Pulmonary artery endothelial cell (primary cell): ENCODE measurements at places on chromosomes 1 and 21. TPM values are rescaled to one million over a fixed set of nuclear protein-coding genes. Genes with fewer than 3 reads are reported as not detected.

The GJA8 gene
- not detected in 2 replicates for total RNA-seq

The SPATA46 gene
- not detected in 2 replicates for total RNA-seq

The C1QC gene
- total RNA-seq: not detected in 2 replicates

The TNFRSF14 gene
- total RNA-seq: 25.5 and 41.0 TPM in 2 replicates

GRCh38 chr21:44999428-44999971, 59.7 kb downstream of the SLX9 start:
- no peak for DNase-seq

GRCh38 chr1:161096015-161096414, 2.1 kb upstream of the KLHDC9 start:
- DNase-seq: no peak

GRCh38 chr1:203465948-203466347, 9.7 kb upstream of the PRELP start:
- DNase-seq: no peak

GRCh38 chr21:33753886-33754285, 111.6 kb downstream of the ITSN1 start:
- no peak for DNase-seq

DNA sequence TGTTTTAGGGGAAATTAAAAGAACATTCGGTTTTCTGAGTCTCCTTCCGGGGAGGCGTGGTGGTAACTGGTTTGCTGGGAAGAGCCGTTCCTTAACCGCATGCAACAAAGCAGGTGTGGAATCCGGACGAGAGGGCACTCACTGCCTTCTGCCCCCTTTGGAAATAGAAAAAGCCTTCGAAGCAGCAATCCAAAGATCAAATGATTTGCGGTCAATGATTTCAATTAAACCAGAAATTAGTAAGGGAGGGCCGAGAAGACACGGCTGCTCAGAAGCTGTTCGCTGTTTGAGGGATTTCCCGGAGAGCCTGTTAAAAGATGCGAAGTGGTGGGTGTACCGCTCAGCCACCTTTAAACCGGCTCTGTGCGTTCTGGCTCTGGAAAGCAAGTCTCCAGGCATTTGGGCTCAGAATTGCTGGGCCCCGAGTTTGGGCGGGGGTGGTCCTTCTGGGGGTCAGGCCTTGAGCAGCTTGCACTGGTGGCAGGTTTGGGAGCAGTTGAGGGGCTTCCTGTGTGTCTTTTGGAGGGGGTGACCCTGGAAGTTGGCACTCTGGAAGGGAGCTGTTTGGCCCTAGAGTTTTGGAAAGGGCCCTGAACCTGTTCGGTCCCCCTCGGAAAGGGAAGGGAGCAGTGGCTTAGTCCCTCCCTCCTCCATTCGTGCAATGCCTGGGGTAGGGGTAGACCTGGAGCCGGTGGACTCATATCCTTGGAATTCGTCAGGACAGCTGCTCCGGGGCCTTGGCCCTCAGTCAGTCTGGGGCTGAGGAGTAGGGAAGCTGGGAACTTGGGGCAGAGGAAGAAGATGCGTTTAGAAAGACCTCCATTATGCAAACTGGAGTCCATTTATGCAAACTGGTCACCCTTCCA, 3.1 kb downstream of the SIM2 start:
- no peak for DNase-seq

GRCh38 chr1:116741836-116742565, 12.2 kb upstream of the CD2 start:
- DNase-seq: no peak

DNA sequence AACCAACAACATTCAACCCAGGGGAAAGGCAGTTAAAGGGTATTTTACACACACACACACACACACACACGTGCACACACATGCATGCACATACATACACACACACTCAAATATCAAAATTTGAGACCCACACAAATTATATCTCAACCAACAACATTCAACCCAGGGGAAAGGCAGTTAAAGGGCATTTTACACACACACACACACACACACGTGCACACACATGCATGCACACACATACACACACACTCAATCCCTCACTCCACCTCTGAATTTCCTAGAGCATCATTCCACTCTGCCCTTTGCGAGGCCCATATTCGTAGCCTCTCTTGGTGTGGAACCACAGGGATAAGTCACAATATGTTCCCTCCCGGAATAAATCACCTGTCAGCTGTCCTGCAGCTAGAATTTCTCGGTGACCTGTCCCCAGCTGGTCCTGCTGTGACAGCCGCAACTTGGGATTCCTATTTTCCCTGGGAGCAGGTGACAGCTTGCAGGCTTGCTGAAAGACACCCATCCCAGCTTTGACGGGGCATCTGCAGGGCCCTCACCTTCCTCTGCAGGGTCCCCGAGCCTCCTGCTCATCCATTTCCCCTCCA, 122.7 kb downstream of the PSMG1 start:
- DNase-seq: no peak

- DNase-seq: no peak
Measured at GRCh38 chr21:46125846-46126301, 28.0 kb downstream of the COL6A2 start.

DNA sequence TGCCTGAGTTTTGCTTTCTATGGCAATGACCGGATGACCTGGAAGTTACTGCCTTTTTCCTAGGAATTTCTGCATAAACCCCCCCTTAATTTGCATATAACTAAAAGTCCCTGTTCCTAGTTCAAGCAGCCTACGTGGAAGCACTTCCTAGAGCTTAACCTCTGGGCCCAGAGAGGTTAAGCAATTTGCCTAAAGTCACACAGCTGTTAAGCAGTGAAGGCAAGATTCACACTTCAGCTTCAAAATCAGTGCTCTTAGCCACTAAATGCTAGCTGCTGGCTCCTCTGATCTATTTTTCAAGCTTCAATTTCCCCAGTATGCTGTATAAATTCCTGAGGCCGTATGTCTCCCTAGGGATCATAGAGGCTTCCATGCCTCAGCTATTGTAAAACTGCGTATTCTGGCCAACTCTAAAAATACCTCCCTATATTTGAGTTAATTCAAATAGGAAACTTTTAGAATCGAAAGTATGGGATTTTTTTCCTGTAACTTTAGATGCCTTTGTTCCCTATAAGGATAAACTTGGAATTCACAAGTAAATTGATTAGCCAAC, 53.1 kb upstream of the CD5L start:
- DNase-seq: no peak

DNA sequence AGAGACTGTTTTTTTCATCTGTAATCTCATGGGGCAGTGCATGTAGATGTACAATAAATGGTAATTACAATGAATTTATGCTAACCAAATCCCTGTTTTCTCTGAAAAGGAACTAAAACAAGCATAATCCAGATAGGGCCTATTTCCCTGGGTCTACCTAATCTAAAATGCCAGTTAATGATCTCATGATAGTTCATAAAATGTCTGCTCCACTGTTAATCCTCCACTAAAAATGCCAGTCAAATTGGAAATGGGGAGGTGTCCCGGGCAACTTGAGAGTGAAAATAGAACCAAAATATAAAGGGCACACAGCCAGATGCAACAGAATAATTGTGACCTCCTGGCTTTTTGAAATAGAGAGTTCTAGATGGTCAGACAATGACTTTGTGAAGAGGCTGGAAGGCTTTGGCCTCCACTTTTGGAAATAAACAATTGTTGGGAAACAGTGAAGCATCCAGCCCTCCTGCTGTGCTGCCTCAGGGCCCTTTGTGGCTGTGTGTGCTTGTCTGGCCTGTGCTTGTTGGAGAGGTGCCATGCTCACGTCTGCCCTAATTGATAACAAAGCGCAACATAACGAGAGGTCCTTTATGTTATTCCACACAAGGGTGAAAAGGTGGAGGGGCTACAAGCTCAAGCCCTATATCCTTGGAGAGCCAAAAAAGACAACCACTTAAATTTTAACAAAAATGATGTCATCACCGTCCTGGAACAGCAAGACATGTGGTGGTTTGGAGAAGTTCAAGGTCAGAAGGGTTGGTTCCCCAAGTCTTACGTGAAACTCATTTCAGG, 97.7 kb downstream of the ATP5PO start:
- DNase-seq: no peak

DNA sequence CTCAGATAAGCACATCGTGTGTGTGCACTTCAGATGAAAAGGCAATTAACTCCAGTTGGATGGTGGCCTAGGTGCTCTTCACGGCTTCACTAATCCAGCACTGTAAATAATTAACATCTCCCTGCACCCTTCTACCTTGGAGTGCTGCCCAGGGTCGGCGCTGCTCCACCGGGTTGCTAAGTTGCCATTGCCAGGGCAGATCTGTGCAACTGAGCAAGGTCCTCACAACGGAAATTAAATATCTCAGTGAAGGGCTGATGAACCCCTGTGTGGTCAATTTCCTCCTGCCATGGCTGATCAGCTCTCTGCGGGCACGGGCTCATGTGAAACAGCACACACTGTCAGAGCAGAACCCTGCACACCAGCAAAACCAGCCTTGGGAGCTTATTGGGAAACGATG, 63.2 kb downstream of the SYDE2 start:
- no peak for DNase-seq

- DNase-seq: no peak
Measured at GRCh38 chr1:119602169-119602568, 45.9 kb downstream of the ZNF697 start.

DNA sequence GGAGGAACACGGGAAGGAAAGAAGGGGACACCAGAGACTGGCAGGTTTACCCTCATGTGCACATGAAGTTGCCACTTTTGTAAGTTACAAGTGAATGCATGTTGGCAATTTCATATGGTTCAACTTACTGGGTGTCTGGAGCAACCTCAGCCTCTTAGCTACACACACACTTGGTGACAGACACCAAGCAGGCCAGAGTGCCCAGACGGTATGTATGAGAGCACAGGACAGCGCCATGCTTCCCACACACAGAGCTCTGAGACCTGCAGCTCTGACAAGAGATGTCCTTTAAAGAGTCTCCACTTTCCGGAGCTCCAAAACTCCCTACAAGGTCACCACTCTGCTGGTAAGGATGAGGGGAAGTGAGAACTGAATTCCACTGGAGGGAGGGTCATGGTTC, 1.9 kb upstream of the TRABD2B start:
- DNase-seq: no peak
